ENCODE measurements at places on chromosomes 1 and 21.

DNA sequence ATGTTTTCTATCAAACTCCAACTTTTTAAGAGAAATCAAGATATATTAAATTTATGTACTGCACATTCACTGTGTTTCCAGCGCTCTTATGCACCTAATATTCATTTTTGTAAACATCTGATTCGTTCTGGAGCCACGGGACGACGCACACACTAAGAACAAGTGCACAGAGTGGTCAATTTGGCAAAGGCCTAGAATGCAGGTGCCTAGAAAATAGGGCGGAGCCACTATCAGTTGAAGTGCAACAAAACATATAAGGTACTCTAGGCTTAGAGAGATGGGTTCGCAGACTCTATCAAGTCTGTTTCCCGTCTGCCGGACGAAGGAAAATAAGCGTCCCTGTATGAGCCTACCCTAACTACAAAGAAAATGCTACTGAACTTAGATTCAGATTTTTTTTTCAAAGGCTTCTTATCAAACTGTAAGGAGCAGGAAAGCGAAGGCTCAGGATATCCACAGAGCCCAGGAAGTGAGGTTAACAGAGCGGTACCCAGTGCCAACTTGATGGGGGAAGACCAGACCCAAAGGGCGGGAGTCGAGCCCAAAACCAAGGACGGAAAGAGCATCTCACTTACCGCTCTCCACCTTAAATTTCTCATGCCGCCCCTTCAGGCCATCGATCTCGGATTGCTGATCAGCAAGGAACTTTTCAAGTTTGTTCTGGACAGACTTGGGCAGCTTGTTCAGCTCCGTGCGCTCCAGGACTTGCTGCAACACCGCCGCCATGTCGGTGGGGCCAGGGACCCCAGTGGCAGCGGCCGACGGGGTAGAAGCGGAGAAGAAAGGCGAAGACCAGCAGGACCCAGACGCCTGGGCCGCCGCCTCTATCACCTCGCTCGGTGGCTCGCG lies 526 bp downstream of the TPR start:
- peak; percentile 55 for DNase-seq

DNA sequence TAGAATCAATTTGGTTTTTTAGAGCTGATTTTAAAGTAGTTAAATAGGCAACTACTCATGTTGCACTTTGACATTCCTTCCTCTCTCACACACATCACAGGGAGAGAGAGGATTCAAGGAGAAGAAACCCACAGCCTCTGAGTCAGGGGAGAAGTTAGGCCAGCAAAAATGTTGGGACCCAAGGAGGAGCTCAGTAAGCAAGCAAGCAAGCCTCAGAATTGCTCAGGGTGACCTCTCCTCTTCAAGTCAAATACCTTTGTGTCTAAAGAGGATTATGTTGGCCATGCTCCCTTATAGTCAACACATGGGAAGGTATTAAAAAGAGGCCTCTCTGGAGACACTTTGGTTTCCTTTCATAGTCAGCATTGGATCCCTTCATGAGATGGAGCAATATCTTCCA lies 80.5 kb upstream of the WARS2 start:
- peak; percentile 44 for DNase-seq

DNA sequence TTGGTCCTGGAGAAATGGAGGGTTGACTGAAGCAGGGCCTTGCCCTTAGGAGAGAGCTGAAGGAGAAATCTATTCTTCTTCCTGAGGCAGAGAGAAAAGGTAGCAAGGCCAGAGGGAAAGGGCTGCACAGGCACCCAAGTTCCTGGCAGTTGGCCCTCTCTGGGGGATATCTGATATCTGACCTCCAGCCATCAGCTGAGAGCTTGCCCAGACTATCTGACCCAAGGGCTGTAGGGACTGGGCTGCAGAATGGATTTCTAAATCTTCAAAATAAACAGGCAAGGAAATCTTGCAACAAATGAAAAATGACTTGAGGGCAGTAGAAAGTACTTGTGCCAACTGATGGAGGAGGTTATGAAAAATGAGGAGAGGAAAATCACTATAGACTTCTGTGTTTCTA lies 498 bp upstream of the CLCA2 start:
- DNase-seq = no peak

- peak; percentile 39 for DNase-seq
Measured at GRCh38 chr1:78045926-78046778, at the start of gene GIPC2. Gene GIPC2 (plus strand): TSS chr1:78045966. CDS start chr1:78046095, 129 bp downstream.

DNA sequence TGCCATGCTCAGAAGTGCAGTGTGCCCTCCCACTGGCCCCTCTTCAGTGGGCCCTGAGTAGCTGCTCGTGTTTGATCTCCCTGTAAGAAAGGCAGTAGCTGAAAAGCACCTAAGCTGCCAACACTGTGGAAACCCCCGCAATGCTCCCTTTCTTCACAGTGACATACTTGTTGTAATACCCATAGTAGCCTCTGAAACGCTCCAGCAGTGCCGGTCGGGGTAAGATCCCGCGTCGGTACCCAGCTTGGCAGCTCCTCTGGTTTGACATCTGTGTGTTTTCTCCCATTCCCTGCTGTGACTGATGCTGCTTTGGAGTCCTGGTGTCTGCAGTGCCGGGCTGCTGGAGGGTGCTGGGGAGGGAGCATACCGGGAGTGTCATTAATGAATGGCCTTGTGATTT lies 3.6 kb downstream of the CHAF1B start:
- DNase-seq = no peak

DNA sequence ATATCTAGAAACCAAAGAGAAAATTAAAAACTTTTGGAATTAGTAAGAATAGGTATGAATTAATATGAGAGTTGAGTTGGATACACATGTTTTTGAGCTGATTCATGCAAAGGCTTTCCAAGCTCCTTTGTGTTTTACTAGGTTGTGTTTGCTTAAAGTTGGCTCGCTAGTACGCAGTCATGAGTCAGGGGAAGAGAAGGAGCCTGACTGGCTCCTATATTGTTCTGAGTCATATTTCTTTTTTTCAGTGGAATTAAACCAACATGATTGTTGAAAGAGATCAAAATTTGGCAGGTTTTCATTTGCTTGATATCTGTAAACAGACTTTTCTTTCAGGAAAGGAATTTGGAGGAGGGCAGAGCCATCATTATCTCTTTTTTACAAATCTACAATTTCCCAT lies 66.7 kb downstream of the MAGI3 start:
- DNase-seq = peak; percentile 97

DNA sequence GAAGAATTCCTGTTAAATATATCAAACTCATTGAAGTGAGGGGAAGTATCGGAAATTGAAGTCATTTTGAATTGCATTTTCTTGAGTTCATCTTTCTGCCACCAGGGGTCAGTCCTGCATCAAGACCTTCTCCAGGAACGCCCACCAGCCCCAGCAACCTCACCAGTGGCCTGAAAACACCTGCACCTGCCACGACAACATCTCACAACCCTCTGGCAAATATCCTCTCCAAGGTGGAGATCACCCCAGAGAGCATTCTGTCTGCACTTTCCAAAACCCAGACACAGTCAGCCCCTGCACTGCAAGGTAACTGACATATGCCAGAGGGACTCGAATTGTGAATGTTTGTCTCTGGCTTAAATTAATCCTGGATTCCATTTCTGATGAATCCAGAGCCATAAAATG lies 22.8 kb upstream of the TARS2 start:
- DNase-seq = peak; percentile 45

GRCh38 chr1:228342627-228343190 lies 63.9 kb downstream of the TRIM11 start:
- DNase-seq = no peak

DNA sequence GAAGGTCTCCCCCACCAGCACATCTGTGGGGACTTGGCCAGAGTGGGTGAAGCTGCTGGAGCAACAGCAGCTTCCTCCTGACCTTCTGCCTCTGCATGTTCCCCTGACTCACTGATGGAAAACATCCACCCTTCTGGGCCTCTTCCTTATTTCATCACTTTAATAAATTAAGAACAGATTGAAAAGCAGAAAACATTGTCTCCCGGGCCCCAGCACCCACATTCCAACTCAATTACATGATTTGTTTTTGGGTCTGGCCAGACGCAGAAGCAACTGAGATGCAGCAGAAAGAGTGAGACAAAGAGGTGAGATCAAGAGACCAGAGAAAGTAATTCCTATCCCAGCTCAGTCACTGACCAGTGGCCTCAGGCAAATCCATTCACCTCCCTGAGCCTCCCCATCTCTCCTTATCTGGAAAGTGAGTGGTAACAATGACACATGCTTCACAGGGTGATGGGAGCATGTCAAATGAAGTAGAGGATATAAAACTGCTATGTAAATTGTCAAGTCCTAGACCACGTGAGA lies 157.1 kb downstream of the ELAVL4 start:
- DNase-seq = no peak

GRCh38 chr21:41684381-41685245 lies 82.2 kb downstream of the RIPK4 start:
- peak; percentile 92 for DNase-seq

DNA sequence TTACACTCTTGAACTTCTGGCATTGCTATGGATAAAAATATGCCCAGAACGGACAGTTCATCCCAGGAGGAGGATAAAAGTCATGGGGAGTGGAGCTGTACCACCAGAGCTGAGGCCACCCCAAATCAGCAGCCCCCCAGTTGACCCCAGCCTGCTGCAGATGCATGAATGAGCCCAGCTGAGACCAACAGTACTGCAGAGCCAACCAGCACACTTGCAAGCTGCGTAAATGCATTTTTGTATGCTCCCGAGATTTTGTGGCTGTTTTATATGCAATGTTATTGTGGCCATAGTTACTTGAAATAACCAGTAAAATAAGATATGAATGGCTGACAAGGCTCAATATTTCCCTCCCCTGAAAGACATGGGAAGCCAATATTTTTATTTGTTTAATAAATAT lies 264.6 kb downstream of the DUSP10 start:
- no peak for DNase-seq

DNA sequence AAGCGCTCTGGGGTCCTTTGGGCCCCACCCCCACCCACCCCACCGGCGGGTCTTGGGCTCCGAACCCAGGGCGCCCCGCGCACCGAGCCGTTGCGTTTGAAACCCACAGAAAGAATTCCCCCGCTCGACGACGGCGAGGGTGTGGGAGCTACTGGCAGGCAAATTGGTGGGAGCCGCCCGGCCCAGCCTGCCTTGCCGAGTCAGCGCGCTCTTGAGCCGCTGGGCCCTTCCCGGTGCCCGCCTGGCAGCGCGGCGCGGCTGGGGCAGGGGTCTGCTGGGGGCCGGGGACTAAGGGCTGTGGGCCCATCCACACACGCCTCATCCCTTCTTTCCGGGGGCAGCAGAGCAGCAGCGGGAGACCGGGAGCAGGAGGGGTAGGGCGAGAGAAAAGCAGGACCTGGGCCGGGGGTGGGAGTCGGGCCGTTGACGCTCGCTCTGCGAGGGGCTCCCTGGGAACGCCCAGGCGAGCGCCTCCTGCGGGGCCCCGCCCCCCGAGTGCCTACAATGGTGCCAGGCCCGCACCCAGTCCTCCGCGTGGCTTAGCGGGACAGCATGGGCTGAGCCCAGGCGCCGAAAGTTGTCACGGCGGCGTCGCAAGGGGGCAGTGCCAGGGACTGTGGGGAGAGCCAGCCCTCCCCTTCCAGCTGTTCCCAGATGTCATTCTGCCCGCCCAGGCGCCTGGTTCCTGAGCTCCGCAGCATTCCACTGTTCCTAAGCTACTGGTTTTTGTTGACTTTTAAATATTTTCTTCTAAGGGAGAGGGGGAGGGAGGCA lies at the start of gene C1orf94:
C1orf94 (plus strand) TSS at position 78 of the 774 bp plus-strand sequence. CDS start 883 bp downstream, outside the sequence.
- DNase-seq = no peak

DNA sequence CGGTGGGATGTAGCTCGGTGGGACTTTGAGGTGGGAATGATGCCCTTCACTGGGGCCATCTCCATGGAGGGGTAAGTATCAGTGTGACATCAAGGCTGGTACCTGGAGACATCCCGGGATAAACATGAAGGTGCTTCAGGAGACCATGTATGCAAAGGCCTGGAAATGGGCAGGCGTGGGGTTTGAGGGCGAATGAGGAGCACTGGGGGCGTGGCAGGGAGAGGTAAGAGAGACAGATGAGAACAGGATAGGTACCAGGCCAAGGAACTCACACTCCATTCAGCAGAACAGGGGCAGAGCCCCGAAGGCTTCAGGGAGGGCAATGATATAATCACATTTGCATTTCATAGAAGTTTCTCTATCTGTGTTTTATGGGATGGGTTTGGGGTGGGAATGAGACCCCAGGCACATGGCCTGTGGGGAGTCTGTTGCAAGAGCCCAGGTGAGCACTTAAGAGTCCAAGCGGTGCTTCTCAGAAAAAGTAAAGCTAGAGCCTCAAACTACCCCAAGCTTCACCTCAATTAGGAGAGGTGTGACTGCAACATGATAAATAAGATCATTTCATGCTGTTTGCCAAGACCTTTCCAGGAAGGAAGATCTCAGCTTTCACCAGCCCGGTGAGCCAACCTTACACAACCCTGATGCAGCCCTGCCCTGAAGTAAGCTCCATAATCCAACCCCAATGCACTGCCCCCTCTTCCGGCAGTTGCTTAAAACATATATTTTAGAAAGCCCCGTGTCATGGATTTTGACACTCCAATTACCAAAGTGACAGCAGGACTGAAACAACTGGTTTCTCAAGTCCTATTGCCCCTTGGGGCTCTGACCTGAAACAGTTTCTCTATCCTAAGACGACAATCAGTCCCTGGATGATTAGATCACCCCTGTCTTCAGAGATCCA lies 7.4 kb downstream of the S100A9 start:
- DNase-seq = no peak

- no peak for DNase-seq
Measured at GRCh38 chr1:218553197-218553596, 208.1 kb downstream of the TGFB2 start.
